Heart left ventricle (tissue), 16 donors: ENCODE measurements at places on chromosomes 12 and 14. TPM values are rescaled to one million over a fixed set of nuclear protein-coding genes. Genes with fewer than 3 reads are reported as not detected.

DNA sequence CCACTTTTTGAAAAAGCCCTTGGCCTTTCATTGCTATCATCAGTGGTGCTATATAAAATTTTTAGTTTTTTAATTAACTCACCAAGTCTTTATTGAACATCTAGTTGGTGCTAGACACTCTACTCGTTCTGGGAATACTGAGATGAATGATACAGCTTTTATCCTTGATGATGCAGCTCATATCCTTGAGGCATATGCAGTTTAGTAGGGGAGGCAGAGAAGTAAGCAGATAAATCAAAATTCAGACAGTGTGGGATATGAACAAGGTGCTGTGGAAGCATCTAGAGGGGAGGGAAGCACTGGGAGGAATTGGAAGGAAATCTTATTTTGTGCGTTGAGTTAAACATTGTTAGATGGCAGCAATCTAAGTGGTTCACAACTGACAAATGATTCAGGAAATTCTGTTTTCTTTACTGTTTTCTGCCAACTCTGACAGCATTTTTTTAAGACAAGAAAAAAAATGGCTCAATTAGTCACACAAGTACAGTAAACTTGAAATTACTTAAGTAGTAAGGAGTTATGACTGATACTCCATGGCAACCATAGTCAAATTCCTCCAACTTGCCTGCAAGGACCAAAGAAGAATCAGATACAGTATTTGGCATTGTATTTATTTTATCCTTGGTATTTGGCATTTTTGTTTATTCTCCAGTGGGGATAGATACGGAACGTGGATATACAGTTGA, 119.2 kb downstream of the TMTC2 start:
- DNase-seq: no peak

DNA sequence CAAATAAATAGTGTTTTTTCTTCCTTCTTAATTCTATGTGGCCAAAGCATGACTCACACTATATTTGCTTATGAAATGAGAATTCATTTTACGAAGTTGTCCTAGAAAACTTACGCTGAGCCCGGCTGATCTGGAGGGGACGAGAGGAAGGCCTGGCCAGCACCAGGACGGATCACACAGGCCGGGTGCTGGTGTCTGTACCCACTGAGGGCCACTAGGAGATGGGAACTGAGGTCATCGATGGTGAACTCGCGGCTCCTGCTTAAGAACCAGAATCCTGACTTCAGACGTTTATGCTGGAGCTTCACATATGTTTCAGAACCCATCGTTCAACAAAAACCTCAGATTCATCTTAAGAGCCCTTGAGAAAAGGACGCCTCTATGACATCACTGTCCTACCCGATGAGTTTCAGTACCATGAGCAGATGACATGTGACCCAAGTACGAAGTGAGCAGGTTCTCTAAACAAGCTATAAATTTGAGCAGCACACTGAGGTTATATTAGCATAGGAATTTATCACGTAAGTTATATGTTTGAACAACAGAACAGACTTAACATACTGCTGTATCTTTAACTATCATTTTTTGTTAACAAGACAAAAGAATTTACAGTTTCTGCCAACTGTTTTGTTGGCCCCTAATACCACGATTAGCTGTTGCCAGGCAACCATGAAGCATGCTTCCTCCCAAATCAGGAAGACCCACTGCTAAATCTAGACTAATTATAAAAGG, 111.9 kb downstream of the FOXN3 start:
- DNase-seq: no peak

DNA sequence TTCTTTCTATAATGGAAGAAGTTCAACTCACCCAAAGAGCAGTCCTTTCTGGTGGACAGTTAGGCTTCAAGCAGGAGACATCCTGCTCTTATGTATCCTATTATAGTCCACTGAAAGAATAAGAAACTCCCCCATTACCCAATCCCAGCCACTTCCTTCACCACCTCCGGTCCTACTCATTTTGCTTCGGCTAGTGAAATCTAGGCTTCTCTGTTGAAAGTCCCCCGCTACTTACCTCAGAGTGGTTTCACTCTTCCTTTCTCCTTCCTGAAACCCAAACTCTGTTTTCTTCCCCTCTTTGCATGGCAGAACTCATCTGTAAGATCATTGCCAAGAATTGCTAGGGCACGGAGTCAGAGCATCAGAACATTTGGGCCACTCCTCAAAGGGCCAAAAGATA, at the start of gene GPR84:
Gene GPR84, minus strand, starts transcription at position 74 of the 400 bp plus-strand sequence. CDS start 635 bp downstream, outside the sequence.
- no peak for DNase-seq

GRCh38 chr12:95723693-95724384, 66.7 kb downstream of the NTN4 start:
- DNase-seq: no peak

DNA sequence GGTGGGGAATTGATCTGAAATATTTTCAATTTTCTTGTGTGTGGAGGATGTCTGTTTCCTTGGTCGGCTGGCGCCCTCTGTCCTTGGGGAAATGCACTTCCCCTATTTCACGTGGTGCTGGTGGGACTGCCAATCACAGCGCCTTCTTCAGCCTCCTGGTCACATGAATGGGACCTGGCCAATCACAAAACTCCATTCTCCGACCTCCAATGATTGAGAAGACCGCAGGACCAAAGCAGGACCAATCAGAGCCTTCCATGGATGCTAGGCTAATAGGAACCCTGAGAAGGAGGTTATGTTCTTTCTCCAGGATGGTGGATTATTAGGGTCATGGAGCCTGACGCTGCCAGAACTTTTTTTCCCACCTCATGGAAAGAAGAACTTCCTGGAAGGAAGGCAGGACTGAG, 188.7 kb downstream of the TTC8 start:
- no peak for DNase-seq

DNA sequence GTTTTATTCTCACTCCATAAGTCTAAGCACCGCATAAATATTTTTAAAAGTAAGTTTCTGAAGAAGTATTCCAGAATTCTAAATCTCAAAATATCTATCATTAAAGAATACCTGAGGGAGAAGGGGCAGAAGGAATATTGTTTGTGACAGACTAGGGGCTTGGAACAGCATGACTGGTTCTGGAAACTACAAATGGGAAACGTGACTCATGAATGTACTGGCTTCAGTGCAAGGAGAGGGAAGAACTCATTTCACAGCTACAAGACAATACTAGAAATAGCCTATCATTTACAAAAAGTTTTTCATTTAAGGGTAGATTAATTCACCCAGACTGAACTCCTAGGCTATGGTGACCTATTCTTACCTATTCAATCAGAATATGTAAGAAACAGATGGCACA, 121.3 kb downstream of the SLC25A21 start:
- no peak for DNase-seq

GRCh38 chr12:131808744-131809371, 19.3 kb upstream of the MMP17 start:
- DNase-seq: peak; percentile 55

DNA sequence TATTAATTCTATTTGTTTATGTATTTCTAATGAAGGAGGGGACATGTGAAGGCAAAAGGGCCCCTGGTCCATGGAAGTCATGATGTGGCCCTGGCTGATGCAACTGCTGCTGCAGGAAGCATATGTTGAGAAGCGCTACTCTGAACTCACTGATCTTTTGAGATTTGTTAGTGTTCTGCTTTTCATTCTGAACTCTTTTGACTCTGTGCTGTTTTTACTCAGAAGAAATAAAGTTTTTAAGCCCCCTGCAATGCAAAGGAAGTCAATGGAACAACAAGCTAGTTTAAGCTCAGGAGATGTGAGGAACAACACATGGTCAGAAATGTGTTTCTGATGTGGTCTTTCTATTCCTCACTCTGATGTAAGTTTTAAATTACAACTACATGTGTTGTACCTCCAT, 88.9 kb upstream of the BTG1 start:
- DNase-seq: no peak

GLIPR1L1 gene
- total RNA-seq: not detected

METTL3 gene
- 25.2 TPM for total RNA-seq

PPM1H gene
- total RNA-seq: 4.9 TPM

GPR132 gene
- total RNA-seq: 0.48 TPM

GPR68 gene
- 0.61 TPM for total RNA-seq

LRRIQ1 gene
- total RNA-seq: 0.48 TPM
